ENCODE measurements at places on chromosomes 12 and 14.

- H3K36me3 ChIP-seq = no peaks in the 10 kb centered on the region
- DNase-seq = no peak
- no peak overlapping the region for H3K27ac ChIP-seq
- H3K4me3 ChIP-seq = no peak overlapping the region
These were observed 6.4 kb downstream of the TTC6 start for GRCh38 chr14:37601865-37602264.

GRCh38 chr14:98798099-98798498, 473.9 kb downstream of the BCL11B start:
- H3K27ac ChIP-seq = no peak overlapping the region
- H3K27me3 ChIP-seq = no peaks in the 10 kb centered on the region
- no peaks in the 10 kb centered on the region for H3K36me3 ChIP-seq
- no peak for DNase-seq

- no peaks in the 10 kb centered on the region for H3K27me3 ChIP-seq
- no peaks in the 10 kb centered on the region for H3K4me1 ChIP-seq
- H3K36me3 ChIP-seq = no peaks in the 10 kb centered on the region
- no peak overlapping the region for H3K27ac ChIP-seq
- no peak overlapping the region for H3K4me3 ChIP-seq
- DNase-seq = no peak
These were observed 9.6 kb downstream of the PFKM start for GRCh38 chr12:48128800-48129199.

DNA sequence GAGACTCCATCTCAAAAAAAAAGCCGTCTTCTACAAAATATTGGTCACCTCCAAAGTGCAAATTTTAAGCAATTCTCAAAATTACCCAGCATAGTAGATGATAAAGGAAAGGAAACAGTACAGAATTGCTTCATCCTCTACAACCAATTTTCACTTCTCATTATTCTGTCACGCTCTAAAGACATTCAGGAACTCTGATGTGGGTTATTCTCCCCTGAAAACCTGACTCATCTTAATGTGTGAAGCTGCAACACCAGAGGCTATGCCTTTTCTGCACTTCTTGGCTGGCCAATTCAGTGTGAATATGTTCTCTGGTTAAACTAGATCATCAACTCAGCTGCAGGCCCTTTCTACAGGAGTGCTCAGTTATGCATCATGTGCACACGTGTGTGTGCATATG, 11.0 kb downstream of the PTGER2 start:
- no peak overlapping the region for H3K27ac ChIP-seq
- H3K4me1 ChIP-seq = peaks cover 26% of the 10 kb centered on the region
- no peak overlapping the region for H3K4me3 ChIP-seq
- peaks cover 23% of the 10 kb centered on the region for H3K36me3 ChIP-seq
- DNase-seq = no peak

GRCh38 chr14:103762036-103762435, 46.4 kb downstream of the ZFYVE21 start:
- no peaks in the 10 kb centered on the region for H3K36me3 ChIP-seq
- H3K27ac ChIP-seq = no peak overlapping the region
- no peaks in the 10 kb centered on the region for H3K4me1 ChIP-seq
- DNase-seq = no peak

- H3K36me3 ChIP-seq = no peaks in the 10 kb centered on the region
- H3K4me1 ChIP-seq = no peaks in the 10 kb centered on the region
- H3K4me3 ChIP-seq = no peak overlapping the region
- no peak for DNase-seq
- H3K27me3 ChIP-seq = no peaks in the 10 kb centered on the region
- no peak overlapping the region for H3K27ac ChIP-seq
These were observed 110.4 kb downstream of the DAD1 start for GRCh38 chr14:22478670-22479069.

GRCh38 chr14:33682760-33683159, 268.1 kb downstream of the EGLN3 start:
- H3K36me3 ChIP-seq = no peaks in the 10 kb centered on the region
- no peak overlapping the region for H3K4me3 ChIP-seq
- no peak for DNase-seq
- H3K4me1 ChIP-seq = no peaks in the 10 kb centered on the region
- H3K27ac ChIP-seq = no peak overlapping the region
- no peaks in the 10 kb centered on the region for H3K27me3 ChIP-seq

DNA sequence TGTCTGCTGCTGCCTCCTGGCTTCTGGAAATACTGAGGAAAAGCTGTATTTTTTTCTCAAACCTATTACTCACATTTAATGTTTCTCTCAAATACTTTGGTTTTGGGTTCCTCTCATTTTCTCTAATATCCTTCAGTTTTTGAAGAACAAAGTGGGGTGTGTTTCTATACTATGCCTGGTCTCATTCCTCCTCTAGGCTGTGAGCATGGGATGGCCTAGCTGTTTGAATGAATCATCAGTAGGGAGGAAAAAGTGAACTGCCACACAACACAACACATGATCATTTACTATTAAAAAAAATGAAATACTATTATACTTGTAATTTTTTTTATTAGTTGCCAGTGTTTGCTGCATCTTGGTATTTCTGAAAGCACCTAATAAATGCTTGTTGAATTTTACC, 11.3 kb upstream of the SMCO3 start:
- no peak overlapping the region for H3K27ac ChIP-seq
- no peak for DNase-seq
- H3K36me3 ChIP-seq = no peaks in the 10 kb centered on the region
- H3K27me3 ChIP-seq = no peaks in the 10 kb centered on the region
- no peak overlapping the region for H3K4me3 ChIP-seq

DNA sequence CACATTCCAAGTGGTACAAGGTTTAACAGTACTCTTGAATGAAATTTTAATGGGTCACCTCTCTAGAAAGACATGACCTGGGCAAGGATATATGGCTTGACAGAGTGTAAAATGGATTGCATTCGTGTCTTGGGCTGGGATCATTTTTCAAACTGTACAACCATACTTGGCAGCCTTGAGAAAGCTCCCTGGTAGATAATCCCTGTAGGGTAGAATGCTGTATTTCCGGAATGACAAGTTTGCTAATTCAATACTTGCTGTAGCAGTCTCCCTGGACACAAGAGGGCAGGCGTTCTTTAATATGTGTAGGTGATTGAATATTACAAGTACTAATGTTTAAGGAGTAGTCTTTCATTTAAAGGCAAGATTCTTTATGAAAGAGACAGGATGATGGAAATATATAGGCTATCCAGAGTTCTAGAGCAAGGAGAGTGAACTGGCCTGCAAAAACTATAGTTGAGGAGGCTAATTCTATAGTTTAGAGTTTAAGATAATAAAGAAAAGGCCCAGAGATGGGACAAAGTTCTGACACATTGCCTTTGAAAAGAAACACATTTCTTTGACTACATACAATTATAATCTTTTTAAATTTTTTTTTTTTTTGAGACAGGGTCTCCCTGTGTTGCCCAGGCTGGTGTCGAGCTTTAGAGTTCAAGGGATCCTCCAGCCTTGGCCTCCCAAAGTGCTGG, 53.4 kb downstream of the PLBD1 start:
- no peaks in the 10 kb centered on the region for H3K4me1 ChIP-seq
- DNase-seq = no peak
- H3K27me3 ChIP-seq = peaks cover 2% of the 10 kb centered on the region
- no peaks in the 10 kb centered on the region for H3K36me3 ChIP-seq

GRCh38 chr12:40832668-40833067, 140.4 kb downstream of the CNTN1 start:
- no peaks in the 10 kb centered on the region for H3K36me3 ChIP-seq
- H3K4me3 ChIP-seq = no peak overlapping the region
- no peaks in the 10 kb centered on the region for H3K4me1 ChIP-seq
- DNase-seq = no peak

DNA sequence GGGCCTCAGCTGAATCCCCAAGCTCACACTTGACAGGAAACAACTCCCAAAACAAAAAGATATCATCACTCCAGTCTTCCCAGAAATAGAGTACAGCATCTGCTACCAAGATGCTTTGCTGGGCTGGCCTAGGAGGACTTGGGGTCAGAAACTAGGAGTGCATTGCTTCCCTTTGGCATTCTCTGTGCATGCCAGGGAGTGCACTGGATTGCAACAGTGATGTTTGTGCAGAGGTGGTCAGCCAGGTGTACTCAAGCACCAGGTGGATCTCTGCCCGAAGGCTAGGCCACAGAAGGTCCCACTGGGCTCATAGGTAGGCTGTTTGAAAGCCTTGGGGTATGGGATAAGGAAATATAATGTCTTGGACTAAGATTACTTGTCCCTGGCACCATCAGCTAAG, 51.1 kb downstream of the RAB35 start:
- H3K4me3 ChIP-seq = no peak overlapping the region
- H3K4me1 ChIP-seq = no peaks in the 10 kb centered on the region
- DNase-seq = no peak
- H3K27me3 ChIP-seq = no peaks in the 10 kb centered on the region
- peaks cover 21% of the 10 kb centered on the region for H3K36me3 ChIP-seq
- H3K27ac ChIP-seq = no peak overlapping the region

DNA sequence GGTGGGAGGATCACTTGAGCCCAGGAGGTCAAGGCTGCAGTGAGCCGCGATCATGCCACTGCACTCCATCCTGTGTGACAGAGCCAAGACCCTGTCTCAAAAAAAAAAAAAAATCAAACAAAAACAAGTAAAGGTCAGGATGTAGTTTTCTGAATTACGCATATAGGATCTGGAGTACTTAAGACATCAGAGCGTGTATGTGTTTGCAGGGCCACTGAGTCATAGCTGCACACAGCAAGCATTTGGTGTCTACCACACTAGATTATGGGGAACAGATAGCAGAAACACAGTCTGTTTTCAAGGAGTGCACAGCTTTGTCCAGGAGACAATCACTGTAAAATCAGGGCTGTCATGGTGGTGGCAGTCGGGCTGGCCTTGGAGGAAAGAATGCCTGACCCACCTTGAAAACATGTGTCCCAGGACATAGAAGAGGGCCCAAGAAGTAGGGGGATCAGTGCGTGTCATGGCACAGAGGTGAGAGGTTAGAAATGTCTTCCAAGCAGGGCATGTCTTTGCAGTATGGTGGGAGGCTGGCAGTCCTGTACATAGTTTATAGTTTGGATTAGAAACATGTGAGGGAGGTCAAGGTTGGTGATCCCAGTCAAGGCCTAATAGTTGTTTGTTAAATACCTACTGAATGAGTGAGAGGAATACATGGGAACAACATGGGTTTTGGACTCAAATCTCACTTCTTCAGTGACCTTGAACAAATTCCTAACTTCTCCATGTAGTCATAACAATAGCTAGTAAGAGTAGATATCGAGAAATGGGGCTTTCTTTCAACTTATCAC, 23.6 kb upstream of the C12orf71 start:
- DNase-seq = no peak
- H3K27me3 ChIP-seq = no peaks in the 10 kb centered on the region
- H3K4me3 ChIP-seq = no peak overlapping the region
- H3K4me1 ChIP-seq = no peaks in the 10 kb centered on the region
- no peak overlapping the region for H3K27ac ChIP-seq

GRCh38 chr12:53099071-53099882, 1.8 kb downstream of the IGFBP6 start:
- H3K4me3 ChIP-seq = no peak overlapping the region
- H3K4me1 ChIP-seq = peaks cover 51% of the 10 kb centered on the region
- no peaks in the 10 kb centered on the region for H3K36me3 ChIP-seq

GRCh38 chr12:50635364-50635763, 128.5 kb upstream of the ATF1 start:
- H3K27ac ChIP-seq = no peak overlapping the region
- no peaks in the 10 kb centered on the region for H3K36me3 ChIP-seq
- H3K4me3 ChIP-seq = no peak overlapping the region
- H3K27me3 ChIP-seq = no peaks in the 10 kb centered on the region
- peaks cover 4% of the 10 kb centered on the region for H3K4me1 ChIP-seq

DNA sequence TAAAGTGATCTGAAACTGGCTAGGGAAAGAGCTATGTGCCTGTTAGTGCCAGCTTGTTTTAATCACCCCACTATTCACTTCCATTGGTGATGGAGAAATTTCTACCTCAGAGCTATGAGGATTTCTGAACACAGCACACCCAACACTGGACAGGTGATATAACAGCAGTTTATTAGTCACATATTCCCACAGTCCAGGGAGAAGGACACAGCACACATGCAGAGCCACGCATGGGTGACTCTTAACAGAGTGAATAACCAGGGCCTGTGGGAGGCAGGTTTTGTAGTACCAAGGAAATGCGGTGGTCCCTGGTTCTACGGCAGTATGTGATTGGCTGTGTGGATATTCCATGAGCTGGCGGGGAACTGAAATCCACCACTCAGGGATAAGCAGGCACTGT, 455.1 kb downstream of the BTG1 start:
- H3K4me3 ChIP-seq = no peak overlapping the region
- no peaks in the 10 kb centered on the region for H3K4me1 ChIP-seq
- no peak overlapping the region for H3K27ac ChIP-seq
- no peaks in the 10 kb centered on the region for H3K36me3 ChIP-seq

- H3K4me1 ChIP-seq = no peaks in the 10 kb centered on the region
- H3K36me3 ChIP-seq = no peaks in the 10 kb centered on the region
- no peak overlapping the region for H3K27ac ChIP-seq
- H3K4me3 ChIP-seq = no peak overlapping the region
These were observed 50.5 kb upstream of the CDKN3 start for GRCh38 chr14:54346257-54346656.

GRCh38 chr12:66647034-66647691, 31.7 kb downstream of the GRIP1 start:
- H3K4me3 ChIP-seq = no peak overlapping the region
- H3K4me1 ChIP-seq = no peaks in the 10 kb centered on the region
- no peak for DNase-seq
- no peak overlapping the region for H3K27ac ChIP-seq
- H3K36me3 ChIP-seq = no peaks in the 10 kb centered on the region
- H3K27me3 ChIP-seq = no peaks in the 10 kb centered on the region

DNA sequence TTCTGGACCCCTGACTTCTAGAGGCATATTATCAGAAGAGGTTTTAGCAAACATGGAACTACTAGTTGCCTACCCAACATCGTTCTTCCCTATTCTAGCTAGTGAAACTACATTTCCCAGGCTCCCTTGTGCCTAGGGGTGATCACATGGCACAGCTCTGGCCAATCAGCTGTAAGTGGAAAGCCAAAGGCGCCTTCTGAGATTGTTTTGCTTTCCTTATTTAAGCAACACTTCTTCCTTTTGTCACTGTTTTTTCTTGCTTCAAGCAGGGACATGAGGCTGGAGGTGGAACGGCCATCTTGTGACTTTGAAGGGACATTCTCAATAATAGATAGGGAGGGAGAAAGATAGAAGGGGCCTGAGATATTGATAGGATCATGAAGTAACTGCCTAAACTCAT, 136.7 kb downstream of the ZNF664 start:
- H3K4me3 ChIP-seq = no peak overlapping the region
- no peaks in the 10 kb centered on the region for H3K4me1 ChIP-seq
- H3K36me3 ChIP-seq = no peaks in the 10 kb centered on the region
- H3K27me3 ChIP-seq = no peaks in the 10 kb centered on the region
- no peak for DNase-seq
- H3K27ac ChIP-seq = no peak overlapping the region

All from effector memory CD4-positive, alpha-beta T cell (primary cell).